Breast epithelium (tissue), 4 donors: ENCODE measurements at places on chromosomes 3 and 15.
A peak's percentile ranks its signal among the peaks of the same experiment; 100 is the strongest.

GRCh38 chr3:48662753-48663488 lies at the start of gene CELSR3:
Gene CELSR3 (minus strand): TSS chr3:48662886. CDS start chr3:48662634, 252 bp downstream.
- peak within 1 kb of the TSS; percentile 59 for H3K4me3 ChIP-seq
- no peaks in the 10 kb centered on the region for H3K36me3 ChIP-seq
- DNase-seq, result peak; percentile 79
- peak within 1 kb of the TSS; percentile 89 for H3K27ac ChIP-seq
- H3K27me3 ChIP-seq, result peaks cover 8% of the 10 kb centered on the region

DNA sequence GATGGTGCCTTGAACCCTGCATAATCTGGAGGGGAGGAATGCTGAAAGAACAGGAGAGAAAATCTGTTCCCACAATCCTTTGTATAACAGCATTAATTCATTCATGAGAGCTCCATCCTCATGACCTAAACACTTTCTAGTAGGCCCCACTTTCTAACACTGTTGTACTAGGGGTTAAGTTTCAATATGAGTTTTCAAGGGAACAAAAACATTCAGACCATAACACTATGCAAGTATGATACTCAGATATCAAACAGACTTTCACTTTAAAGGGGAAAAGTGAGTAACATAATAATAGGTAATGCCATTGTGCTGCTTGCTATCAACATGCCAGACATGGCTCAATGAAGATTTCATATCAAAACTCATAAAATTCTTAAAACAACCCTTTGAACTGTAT lies 32.4 kb upstream of the PLSCR2 start:
- no peak overlapping the region for H3K27ac ChIP-seq
- no peak for DNase-seq
- H3K36me3 ChIP-seq, result no peaks in the 10 kb centered on the region
- no peak overlapping the region for H3K4me3 ChIP-seq
- no peaks in the 10 kb centered on the region for H3K27me3 ChIP-seq
- no peaks in the 10 kb centered on the region for H3K4me1 ChIP-seq

DNA sequence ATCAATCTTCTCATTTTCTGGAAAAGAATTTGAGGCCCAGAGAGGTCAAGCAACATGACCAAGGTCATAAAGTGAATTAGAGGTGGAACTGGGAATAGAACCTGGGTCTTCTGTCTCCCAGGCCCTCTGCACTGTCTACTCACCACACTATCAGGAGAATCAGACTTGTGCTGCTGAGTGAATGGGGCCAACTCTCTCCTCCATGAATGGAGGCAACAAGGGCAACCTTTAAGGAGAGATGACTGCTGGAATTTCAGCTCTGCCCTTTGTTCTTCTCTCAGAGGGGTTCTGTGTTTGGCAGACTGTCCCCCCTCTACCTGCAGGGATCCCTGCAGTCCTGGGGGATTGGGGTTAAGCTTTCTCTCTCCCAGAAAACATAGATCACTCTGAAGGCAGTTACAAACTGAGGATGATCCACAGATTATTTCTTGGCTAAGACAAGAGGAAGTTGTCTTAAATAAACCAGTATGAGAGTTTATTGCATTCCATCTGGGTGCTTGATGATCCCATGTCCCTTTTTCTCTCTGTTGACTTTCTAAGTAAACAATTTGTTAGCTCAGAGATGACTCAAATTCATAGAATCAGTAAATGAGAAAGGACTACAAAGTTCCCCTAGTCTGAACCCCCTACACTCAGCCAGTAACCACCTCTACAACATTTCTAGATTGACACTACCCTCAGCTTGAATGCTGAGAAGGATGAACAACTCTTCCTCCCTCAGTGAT lies 99.0 kb upstream of the LIPC start:
- H3K4me3 ChIP-seq, result no peak overlapping the region
- no peaks in the 10 kb centered on the region for H3K36me3 ChIP-seq
- H3K27me3 ChIP-seq, result no peaks in the 10 kb centered on the region
- peak overlapping the region; percentile 97 for H3K27ac ChIP-seq
- peaks cover 23% of the 10 kb centered on the region for H3K4me1 ChIP-seq

GRCh38 chr3:54374214-54374852 lies 252.0 kb downstream of the CACNA2D3 start:
- H3K27me3 ChIP-seq, result no peaks in the 10 kb centered on the region
- no peak overlapping the region for H3K4me3 ChIP-seq
- DNase-seq, result no peak
- no peaks in the 10 kb centered on the region for H3K4me1 ChIP-seq
- no peaks in the 10 kb centered on the region for H3K36me3 ChIP-seq
- H3K27ac ChIP-seq, result no peak overlapping the region

- no peaks in the 10 kb centered on the region for H3K36me3 ChIP-seq
- no peak overlapping the region for H3K27ac ChIP-seq
- no peaks in the 10 kb centered on the region for H3K4me1 ChIP-seq
Observed at GRCh38 chr3:100850156-100850555, 140.9 kb downstream of the TFG start.

- H3K36me3 ChIP-seq, result no peaks in the 10 kb centered on the region
- H3K27me3 ChIP-seq, result no peaks in the 10 kb centered on the region
- H3K27ac ChIP-seq, result no peak overlapping the region
- H3K4me3 ChIP-seq, result no peak overlapping the region
Observed at GRCh38 chr15:88635318-88635717, 3.5 kb upstream of the ISG20 start.

- H3K27ac ChIP-seq, result no peak overlapping the region
- H3K36me3 ChIP-seq, result no peaks in the 10 kb centered on the region
- peaks cover 7% of the 10 kb centered on the region for H3K4me1 ChIP-seq
- no peak for DNase-seq
Observed at GRCh38 chr3:56802378-56802745, 613 bp upstream of the ARHGEF3 start.

DNA sequence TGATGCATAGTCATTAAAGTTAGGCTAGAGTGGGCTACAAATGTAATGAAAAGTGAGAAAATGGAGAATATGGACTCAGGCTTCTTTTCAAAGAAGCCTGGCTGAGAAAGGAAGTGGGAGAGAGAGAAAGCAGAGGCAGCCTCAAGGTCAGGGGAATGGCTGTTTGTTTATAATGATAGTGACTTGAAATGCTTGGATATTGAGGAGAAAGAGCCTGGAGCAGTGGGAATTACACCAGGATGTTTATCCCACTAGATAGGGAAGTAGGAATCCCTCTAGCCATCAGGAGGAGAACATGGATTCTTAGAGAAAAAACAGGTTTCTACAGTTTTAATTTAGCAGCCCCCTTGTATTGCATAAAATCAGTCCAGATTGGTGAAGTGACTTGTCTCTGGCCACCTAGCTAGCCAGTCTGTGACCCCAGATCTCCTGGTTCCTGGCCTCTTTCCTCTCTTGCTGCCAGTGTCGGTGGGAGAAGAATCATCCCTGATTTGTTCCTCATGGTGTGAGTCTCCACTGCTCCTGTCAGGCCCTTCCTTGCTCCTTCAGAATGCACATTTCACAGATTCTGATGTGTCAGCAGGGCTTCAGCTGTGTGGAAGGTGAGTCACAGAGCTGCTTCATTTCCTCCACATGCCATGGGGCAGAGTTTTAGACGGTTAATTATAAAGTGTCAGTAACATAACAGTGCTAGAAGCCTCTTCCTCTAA lies 32.9 kb downstream of the SEMA6D start:
- no peaks in the 10 kb centered on the region for H3K4me1 ChIP-seq
- no peak overlapping the region for H3K4me3 ChIP-seq
- no peaks in the 10 kb centered on the region for H3K36me3 ChIP-seq
- DNase-seq, result no peak

DNA sequence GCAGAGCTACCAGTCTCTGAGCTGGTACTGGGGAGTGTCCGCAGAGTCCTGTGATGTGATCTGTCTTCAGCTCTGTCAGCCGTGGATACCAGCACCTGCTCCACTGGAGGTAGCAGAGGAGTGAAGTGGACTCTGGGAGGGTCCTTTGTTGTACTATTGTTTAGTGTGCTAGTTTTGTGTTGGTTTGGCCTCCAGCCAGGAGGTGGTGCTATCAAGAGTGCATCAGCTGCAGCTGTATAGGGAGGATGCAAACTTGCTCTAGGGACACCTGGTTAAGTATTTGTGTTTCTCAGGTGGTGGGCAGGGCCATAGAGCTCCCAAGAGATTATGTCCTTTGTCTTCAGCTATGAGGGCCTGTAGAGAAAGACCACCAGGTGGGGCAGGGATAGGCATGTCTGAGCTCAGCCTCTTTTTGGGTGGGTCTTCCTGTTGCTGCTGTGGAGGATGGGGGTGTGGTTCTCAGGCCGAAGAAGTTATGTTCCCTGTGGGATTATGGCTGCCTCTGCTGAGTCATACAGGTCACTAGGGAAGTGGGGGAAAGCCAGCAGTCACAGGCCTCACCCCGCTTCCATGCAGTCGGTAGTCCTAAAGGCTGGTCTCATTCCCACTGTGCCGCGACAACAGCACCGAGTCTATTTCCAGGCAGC lies 443.2 kb upstream of the TBL1XR1 start:
- H3K4me3 ChIP-seq, result no peak overlapping the region
- DNase-seq, result no peak
- H3K27me3 ChIP-seq, result no peaks in the 10 kb centered on the region
- no peaks in the 10 kb centered on the region for H3K36me3 ChIP-seq

DNA sequence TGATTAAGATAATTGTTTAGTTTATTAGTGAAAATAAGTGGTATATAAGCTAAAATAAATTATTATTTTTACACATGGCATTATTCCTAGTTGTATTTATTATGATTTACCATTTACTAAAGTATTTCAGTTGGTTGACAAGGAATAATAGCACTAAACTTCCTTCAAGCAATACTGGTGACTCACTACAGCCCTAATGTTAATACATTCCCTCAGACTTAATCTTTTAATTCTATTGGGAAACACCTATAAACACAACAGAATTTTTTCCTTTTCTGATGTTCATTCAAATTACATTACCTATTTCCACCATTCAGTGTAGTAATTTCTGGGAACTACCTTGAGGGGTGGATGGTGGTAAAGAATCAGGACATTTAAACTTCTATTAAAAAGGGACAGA lies 264.0 kb downstream of the TIGIT start:
- H3K36me3 ChIP-seq, result no peaks in the 10 kb centered on the region
- no peak overlapping the region for H3K4me3 ChIP-seq
- H3K27me3 ChIP-seq, result no peaks in the 10 kb centered on the region
- no peak for DNase-seq
- H3K27ac ChIP-seq, result no peak overlapping the region

DNA sequence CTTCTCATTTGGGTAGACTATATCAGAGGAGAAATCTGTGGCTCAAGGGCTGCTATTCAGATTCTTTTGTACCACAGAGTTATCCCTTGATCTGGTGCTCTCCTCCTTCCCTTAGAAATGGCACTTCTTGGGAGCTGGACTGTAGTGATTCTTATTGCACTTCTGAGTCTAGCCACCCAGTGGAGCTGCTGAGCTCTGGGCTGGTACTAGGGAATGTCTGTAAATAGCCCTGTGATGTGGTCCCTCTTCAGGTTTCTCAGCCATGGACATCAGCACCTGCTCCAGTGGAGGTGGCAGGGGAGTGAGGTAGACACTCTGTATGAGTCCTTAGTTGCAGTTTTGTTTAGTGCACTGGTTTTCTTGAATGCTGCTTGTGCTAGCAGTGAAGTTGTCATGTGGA lies 1292.6 kb downstream of the SI start:
- no peaks in the 10 kb centered on the region for H3K4me1 ChIP-seq
- DNase-seq, result no peak
- no peaks in the 10 kb centered on the region for H3K27me3 ChIP-seq
- no peaks in the 10 kb centered on the region for H3K36me3 ChIP-seq

DNA sequence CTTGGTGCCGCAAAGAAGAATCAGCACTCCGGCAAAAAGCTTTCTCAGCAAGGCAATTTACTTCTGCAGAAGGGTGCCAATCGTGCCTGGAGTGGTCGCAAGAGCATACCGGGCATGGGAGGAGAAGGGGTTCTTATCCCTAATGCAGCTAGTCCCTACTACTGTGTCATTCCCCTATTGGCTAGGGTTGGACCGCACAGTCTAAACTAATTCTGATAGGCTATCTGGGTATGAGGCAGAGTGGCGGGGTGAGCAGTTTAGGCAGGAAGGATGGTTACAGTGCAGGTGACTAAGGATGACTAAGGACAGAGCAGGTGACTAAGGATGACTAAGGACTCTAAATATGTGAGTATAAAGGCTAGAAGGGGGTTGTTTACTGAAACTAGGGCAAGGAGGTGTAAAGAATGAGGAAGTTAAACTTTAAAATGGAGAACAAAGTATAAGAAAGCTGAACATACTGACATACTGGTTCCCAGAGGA lies 52.9 kb downstream of the PGBD4 start:
- no peak overlapping the region for H3K4me3 ChIP-seq
- H3K27ac ChIP-seq, result no peak overlapping the region
- H3K36me3 ChIP-seq, result no peaks in the 10 kb centered on the region
- no peaks in the 10 kb centered on the region for H3K4me1 ChIP-seq

GRCh38 chr15:90435652-90436337 lies 47.8 kb downstream of the IQGAP1 start:
- peak overlapping the region; percentile 34 for H3K27ac ChIP-seq
- no peaks in the 10 kb centered on the region for H3K4me1 ChIP-seq
- H3K4me3 ChIP-seq, result no peak overlapping the region
- no peak for DNase-seq
- H3K36me3 ChIP-seq, result no peaks in the 10 kb centered on the region

DNA sequence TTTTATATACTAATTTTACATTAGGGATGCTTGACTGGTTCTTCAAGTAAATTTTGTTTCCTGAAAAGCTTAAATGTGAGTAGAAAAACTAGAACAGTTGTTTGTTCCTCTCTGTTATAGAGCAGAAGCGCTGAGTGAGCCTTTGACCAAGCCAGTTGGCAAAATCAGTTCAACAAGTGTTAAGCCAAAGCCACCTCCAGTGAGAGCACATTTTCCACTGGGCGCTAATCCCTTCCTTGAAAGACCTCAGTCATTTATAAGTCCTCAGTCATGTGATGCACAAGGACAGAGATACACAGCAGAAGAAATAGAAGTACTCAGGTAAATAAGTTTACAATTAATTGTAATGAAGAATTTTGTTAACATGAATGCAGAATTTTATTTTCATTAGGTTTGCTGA lies 14.6 kb downstream of the CAPN7 start:
- H3K27me3 ChIP-seq, result no peaks in the 10 kb centered on the region
- H3K4me3 ChIP-seq, result no peak overlapping the region
- H3K4me1 ChIP-seq, result no peaks in the 10 kb centered on the region
- H3K27ac ChIP-seq, result no peak overlapping the region
- peaks cover 7% of the 10 kb centered on the region for H3K36me3 ChIP-seq
- DNase-seq, result no peak

- H3K4me3 ChIP-seq, result no peak overlapping the region
- H3K4me1 ChIP-seq, result no peaks in the 10 kb centered on the region
- no peaks in the 10 kb centered on the region for H3K27me3 ChIP-seq
- H3K36me3 ChIP-seq, result no peaks in the 10 kb centered on the region
Observed at GRCh38 chr3:95394286-95394685, 1331.4 kb downstream of the NSUN3 start.

DNA sequence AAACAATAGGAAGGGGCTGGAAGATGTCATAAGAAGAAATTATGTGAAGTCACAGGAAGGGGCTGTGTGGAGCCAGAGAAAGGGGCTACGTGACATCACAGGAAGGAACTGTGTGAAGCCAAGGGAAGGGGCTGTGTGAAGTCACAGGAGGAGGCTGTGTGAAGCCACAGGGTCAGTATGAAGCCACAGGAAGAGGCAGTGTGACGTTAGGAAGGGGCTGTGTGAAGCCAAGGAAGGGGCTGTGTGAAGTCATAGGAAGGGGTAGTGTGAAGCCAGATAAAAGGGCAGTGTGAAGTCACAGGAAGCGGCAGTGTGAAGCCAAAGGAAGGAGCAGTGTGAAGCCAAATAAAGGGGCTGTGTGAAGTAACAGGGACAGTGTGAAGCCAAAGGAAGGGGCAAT lies 32.5 kb downstream of the GASK1A start:
- no peaks in the 10 kb centered on the region for H3K36me3 ChIP-seq
- no peak overlapping the region for H3K4me3 ChIP-seq
- DNase-seq, result no peak
